ENCODE measurements at places on chromosomes 6 and 20.

GRCh38 chr20:41510224-41510623, 108.0 kb downstream of the CHD6 start:
- DNase-seq: peak; percentile 44

DNA sequence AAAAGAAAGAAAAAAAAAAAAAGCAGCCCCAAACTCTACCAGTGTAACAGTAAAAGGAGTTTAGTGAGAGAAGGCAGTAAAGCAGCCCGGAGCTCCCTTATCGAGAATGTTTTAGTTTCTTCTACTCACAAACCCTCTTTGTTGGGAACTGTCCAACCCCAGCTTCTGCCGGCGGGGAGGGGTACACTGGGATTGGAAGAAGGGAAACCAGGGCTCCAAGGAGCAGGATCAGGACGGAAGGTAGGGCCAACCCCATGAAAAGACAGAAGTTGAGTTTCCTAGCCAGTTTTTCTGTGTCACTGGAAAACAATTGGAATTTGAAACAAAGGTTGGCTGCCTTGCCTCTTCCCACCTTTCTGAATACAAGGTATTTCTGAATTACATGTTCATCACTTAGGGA, 66.0 kb downstream of the KIZ start:
- DNase-seq: no peak

DNA sequence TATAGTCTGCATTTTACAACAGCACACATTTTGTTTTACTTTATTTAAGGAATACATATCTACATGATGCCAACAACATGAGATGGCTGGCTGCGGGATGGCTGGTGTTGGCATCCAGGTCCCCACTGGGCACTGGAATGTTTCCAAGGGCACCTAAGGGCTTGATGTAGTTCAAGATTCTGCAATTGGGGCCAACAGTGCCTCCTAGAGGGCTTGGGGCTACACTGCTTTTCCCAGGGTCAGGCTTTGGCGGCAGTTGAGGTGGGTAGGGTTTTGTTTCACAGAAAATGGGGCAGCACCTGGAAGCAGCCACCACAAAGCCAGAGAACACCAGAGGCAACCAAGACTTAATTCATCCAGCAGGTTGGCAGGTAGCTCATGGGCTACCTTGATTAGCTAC, 202.2 kb upstream of the PRND start:
- DNase-seq: peak; percentile 4

GRCh38 chr6:144149558-144149893, 791 bp upstream of the STX11 start:
- no peak for DNase-seq

- DNase-seq: no peak
Observed at GRCh38 chr20:46580613-46581205, 30.3 kb upstream of the OCSTAMP start.

GRCh38 chr6:6176127-6176526, 144.3 kb downstream of the F13A1 start:
- no peak for DNase-seq

GRCh38 chr20:11219192-11219591, 545.4 kb upstream of the JAG1 start:
- DNase-seq: no peak

- no peak for DNase-seq
Observed at GRCh38 chr6:110757926-110758325, 57.3 kb downstream of the CDK19 start.

GRCh38 chr6:131258816-131259476, 123.7 kb downstream of the AKAP7 start:
- DNase-seq: no peak

- no peak for DNase-seq
Observed at GRCh38 chr6:56168596-56168995, 78.8 kb downstream of the COL21A1 start.

- no peak for DNase-seq
Observed at GRCh38 chr20:8427419-8428040, 295.5 kb downstream of the PLCB1 start.
